ENCODE measurements at places on chromosomes 11 and 22. TPM values are rescaled to one million over a fixed set of nuclear protein-coding genes. Genes with fewer than 3 reads are reported as not detected.

The RPS25 gene
- polyA plus RNA-seq: 887 TPM

GRCh38 chr22:34903416-34903815 is 162.5 kb upstream of the ISX start:
- H3K4me3 ChIP-seq: no peak overlapping the region
- no peak for DNase-seq
- H3K27ac ChIP-seq: no peak overlapping the region

- no peaks in the 10 kb centered on the region for H3K27me3 ChIP-seq
- no peak for DNase-seq
- peaks cover 27% of the 10 kb centered on the region for H3K4me1 ChIP-seq
- H3K36me3 ChIP-seq: no peaks in the 10 kb centered on the region
- no peak overlapping the region for H3K4me3 ChIP-seq
Measured at GRCh38 chr22:27296091-27296675, 505.4 kb downstream of the MN1 start.

The CHKA gene
- 18.2 TPM for polyA plus RNA-seq

The CADM1 gene
- 0.92 TPM for polyA plus RNA-seq

The MRGPRX4 gene
- polyA plus RNA-seq: not detected

DNA sequence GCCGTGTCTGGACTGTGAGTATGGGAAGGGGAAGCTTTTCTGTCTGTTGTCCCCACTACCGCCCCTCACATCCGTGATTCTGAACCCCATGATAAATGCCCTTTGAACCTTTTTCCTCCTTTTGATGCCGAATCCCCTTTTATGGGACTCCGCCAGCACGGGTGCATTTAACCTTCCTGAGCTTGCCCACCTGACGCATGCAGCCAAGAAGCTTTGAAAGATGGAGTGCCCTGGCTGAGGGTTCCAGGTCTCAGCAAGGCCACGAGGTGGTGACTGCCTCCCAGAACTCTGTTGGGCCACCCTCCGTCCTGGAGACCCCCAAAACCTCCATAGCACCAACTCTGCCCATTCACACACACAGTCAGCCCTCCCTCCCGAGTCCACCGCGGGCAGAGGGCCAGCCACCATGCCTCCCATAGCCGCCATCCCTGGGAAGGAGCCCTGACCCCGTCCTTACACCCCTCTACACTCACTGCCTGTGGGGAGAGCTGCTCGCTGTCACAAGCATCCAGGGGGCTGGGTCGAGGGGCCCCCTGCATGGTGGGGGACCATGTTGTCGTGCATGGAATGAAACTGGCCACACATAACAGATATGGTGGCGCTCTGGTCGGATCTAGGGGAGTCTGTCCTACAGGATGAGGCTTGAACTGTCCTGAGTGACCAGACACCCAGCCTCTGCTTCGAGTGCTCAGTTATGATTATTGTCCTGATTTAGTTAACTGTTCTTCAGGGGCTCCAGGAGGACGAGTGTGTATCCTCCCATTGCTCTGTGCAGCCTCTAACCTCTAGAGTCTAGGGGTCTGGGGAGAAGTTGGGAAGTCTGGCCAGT is 822 bp upstream of the COMT start:
- peaks cover 41% of the 10 kb centered on the region for H3K4me1 ChIP-seq
- peak overlapping the region; percentile 84 for H3K27ac ChIP-seq
- peak overlapping the region; percentile 86 for H3K4me3 ChIP-seq

The ENTHD1 gene
- not detected for polyA plus RNA-seq

- no peak overlapping the region for H3K4me3 ChIP-seq
- no peaks in the 10 kb centered on the region for H3K36me3 ChIP-seq
- H3K27ac ChIP-seq: no peak overlapping the region
- peak; percentile 8 for DNase-seq
- no peaks in the 10 kb centered on the region for H3K4me1 ChIP-seq
- H3K27me3 ChIP-seq: peaks cover 63% of the 10 kb centered on the region
Measured at GRCh38 chr11:79439886-79440570, 802 bp downstream of the TENM4 start.

GRCh38 chr22:17964643-17965042 is 59.7 kb downstream of the MICAL3 start:
- no peak overlapping the region for H3K4me3 ChIP-seq
- H3K27ac ChIP-seq: no peak overlapping the region
- no peaks in the 10 kb centered on the region for H3K27me3 ChIP-seq
- DNase-seq: no peak
- peaks cover 5% of the 10 kb centered on the region for H3K4me1 ChIP-seq
- H3K36me3 ChIP-seq: no peaks in the 10 kb centered on the region

GRCh38 chr11:74470526-74470925 is 3.2 kb upstream of the KCNE3 start:
- peaks cover 7% of the 10 kb centered on the region for H3K4me1 ChIP-seq
- H3K27ac ChIP-seq: no peak overlapping the region
- H3K36me3 ChIP-seq: no peaks in the 10 kb centered on the region
- DNase-seq: no peak
- no peak overlapping the region for H3K4me3 ChIP-seq

The NPTXR gene
- 0.37 TPM for polyA plus RNA-seq

DNA sequence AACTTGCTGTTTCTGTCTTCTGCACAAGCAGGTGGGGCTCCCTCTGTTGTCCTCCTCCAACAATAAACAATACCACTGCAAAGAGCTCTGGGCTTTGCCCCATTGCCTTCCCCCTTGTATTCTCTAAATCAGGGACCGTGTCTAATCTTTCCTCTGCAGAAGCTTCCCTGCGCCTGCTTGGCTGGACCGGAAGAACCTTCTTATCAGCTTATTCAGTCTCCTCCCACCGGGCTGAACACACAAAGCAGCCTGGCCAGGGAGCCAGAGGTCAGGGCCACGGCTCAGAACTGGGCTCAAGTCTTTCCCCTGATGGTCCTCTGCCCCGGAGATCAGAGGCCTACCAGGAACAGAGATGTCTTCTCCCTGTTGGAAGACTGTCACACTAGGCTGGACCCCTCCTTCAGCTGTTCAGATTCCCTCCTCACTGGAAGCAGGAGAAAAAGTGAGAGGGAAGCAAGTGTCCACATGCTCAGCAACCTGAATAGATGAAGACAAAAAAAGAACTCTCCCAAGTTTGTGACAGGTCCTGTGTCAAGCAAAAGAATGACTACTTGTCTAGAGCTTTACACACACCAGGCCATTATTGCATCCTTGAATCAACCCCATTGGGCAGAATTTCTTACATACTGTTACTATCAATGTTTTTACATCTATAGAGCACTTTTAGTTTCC is 63.7 kb downstream of the RAB30 start:
- H3K4me1 ChIP-seq: peaks cover 40% of the 10 kb centered on the region
- no peak overlapping the region for H3K4me3 ChIP-seq
- H3K27me3 ChIP-seq: no peaks in the 10 kb centered on the region

- no peak within 1 kb of the TSS for H3K27ac ChIP-seq
- DNase-seq: no peak
- H3K4me1 ChIP-seq: no peaks in the 10 kb centered on the region
- no peak within 1 kb of the TSS for H3K4me3 ChIP-seq
Measured at GRCh38 chr11:94020777-94021481, at the start of gene HEPHL1. TSS of gene HEPHL1 (plus strand) at chr11:94021354. CDS start at chr11:94021369, 15 bp downstream.

- no peak for DNase-seq
- no peak overlapping the region for H3K4me3 ChIP-seq
- H3K27me3 ChIP-seq: no peaks in the 10 kb centered on the region
- H3K4me1 ChIP-seq: no peaks in the 10 kb centered on the region
Measured at GRCh38 chr11:10640308-10640707, 53.2 kb downstream of the IRAG1 start.

The TSPAN32 gene
- polyA plus RNA-seq: not detected

- H3K36me3 ChIP-seq: no peaks in the 10 kb centered on the region
- no peak overlapping the region for H3K4me3 ChIP-seq
Measured at GRCh38 chr11:123338266-123338800, 91.7 kb upstream of the GRAMD1B start.

The PKNOX2 gene
- polyA plus RNA-seq: 0.91 TPM

DNA sequence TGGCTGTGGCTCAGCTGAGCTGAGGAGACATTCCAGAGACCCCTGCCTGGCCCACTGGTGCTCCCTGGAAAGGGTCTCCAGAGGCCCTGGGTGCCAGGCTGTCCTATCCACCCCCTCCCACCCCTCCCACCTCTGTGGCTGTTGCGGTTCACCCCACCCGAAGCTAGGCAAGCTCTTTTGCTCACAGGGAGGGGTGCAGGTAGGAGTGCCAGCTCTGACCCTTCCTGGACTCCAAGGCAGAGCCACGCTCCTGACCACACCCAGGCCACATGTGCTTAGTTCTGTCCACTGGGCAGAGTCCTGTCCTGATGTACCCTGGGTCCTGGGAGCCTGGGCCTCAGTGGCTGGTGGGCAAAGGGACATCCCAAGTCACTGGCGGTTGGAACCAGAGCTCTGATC is 16.4 kb downstream of the IL17REL start:
- H3K4me3 ChIP-seq: no peak overlapping the region
- no peak overlapping the region for H3K27ac ChIP-seq
- no peaks in the 10 kb centered on the region for H3K27me3 ChIP-seq

GRCh38 chr11:92269841-92270240 is 45.2 kb downstream of the FAT3 start:
- H3K4me3 ChIP-seq: no peak overlapping the region
- peaks cover 2% of the 10 kb centered on the region for H3K4me1 ChIP-seq
- H3K27me3 ChIP-seq: no peaks in the 10 kb centered on the region
- H3K36me3 ChIP-seq: no peaks in the 10 kb centered on the region

- no peaks in the 10 kb centered on the region for H3K27me3 ChIP-seq
- no peak overlapping the region for H3K4me3 ChIP-seq
- no peak for DNase-seq
- H3K36me3 ChIP-seq: no peaks in the 10 kb centered on the region
- no peaks in the 10 kb centered on the region for H3K4me1 ChIP-seq
Measured at GRCh38 chr11:84103096-84103495, 816.9 kb upstream of the CCDC90B start.

DNA sequence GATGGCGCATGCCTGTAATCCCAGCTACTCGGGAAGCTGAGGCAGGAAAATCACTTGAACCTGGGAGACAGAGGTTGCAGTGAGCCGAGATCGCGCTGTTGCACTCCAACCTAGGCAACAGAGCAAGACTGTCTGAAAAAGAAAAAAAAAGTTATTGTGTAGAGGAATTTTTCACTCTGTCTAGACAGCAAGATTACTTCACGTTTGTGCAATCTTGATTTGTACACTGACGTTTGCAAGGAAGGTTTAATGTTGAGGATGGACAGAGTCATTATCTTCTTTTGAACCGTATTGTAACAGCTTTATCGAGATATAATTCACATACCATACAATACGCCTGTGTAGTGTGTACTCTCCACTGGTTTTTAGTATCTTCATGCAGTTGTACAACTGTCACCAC is 3.7 kb downstream of the CTTN start:
- no peak for DNase-seq
- H3K27me3 ChIP-seq: no peaks in the 10 kb centered on the region
- no peak overlapping the region for H3K4me3 ChIP-seq
- H3K4me1 ChIP-seq: peaks cover 26% of the 10 kb centered on the region
- no peak overlapping the region for H3K27ac ChIP-seq
- H3K36me3 ChIP-seq: peaks cover 6% of the 10 kb centered on the region

DNA sequence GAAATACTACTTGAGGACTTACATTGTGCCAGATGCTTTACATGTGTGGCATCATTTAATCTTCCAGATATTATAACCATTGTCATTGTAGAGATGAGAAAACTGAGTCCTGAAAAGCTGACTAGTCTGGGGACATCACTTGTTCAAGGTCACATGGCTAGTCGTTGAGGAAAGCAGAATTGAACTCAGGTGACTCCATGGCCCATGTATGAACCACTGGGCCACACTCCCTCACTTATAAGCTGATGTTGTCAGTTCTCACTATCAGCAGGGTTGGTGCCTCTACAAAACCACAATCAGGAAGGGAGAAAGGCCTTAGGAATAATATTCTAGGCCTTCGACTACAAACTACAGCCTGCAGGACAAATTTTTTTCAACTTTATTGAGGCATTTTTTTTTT is 26.1 kb upstream of the ADA2 start:
- H3K27ac ChIP-seq: no peak overlapping the region
- no peaks in the 10 kb centered on the region for H3K36me3 ChIP-seq
- no peaks in the 10 kb centered on the region for H3K27me3 ChIP-seq
- no peak for DNase-seq

DNA sequence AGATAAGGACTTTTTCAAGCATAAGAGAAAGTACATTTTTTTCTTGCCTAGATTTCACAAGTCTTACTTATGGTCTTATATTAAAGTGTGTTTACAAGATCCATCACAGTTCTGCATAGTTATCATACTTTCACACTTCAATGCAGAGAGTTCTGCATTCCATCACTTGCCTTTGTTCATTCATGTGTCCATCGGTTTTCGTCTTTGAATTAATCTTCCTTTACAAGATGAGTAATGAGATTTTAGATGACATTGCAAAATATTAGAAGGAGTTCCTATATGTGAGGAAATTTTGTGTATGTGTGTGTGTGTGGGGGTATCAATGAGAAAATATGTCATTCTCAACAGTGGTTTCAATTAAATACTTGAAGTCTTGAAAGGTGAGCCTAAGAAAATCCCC is 98.1 kb upstream of the GUCY1A2 start:
- no peak overlapping the region for H3K27ac ChIP-seq
- H3K36me3 ChIP-seq: no peaks in the 10 kb centered on the region
- no peak for DNase-seq
- no peaks in the 10 kb centered on the region for H3K4me1 ChIP-seq

DNA sequence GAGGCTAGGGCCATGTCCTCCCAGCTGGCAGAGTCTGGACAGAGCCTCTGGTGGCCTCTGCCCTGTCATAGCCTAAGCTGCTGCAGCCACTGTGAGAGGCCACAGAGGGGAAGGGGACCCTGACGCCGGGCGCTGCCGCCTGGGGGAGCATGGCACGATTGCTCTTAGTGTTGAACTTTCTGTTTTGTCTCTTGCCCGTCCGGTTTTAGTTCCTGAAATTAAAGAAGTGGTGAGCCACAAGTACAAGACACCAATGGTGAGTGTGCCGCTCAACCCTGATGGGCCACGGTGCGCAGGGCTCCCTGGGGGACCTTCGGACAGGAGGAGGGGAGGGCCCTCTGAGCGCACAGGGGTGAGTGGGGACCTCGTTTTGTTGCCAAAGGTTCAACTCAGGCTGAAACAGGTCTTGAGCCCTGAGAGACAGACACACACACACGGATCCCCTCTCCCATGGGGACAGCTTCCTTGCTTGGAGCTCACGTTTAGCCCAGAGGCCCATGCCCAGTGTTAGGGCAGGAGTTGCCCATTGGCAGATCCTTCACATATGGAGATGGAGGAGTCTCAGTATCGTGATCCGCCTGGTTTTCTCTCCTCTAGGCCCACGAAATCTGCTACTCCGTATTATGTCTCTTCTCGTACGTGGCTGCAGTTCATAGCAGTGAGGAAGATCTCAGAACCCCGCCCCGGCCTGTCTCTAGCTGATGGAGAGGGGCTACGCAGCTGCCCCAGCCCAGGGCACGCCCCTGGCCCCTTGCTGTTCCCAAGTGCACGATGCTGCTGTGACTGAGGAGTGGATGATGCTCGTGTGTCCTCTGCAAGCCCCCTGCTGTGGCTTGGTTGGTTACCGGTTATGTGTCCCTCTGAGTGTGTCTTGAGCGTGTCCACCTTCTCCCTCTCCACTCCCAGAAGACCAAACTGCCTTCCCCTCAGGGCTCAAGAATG is 23.8 kb downstream of the MYBPC3 start:
- no peaks in the 10 kb centered on the region for H3K36me3 ChIP-seq
- no peaks in the 10 kb centered on the region for H3K27me3 ChIP-seq
- H3K4me1 ChIP-seq: peaks cover 16% of the 10 kb centered on the region
- no peak overlapping the region for H3K4me3 ChIP-seq

GRCh38 chr11:77039491-77040400 is 5.5 kb downstream of the B3GNT6 start:
- no peak overlapping the region for H3K27ac ChIP-seq
- no peak overlapping the region for H3K4me3 ChIP-seq
- H3K4me1 ChIP-seq: peaks cover 2% of the 10 kb centered on the region
- no peaks in the 10 kb centered on the region for H3K36me3 ChIP-seq

Data from endothelial cell of umbilical vein (primary cell).